ENCODE measurements at places on chromosomes 13 and 19. TPM values are rescaled to one million over a fixed set of nuclear protein-coding genes. Genes with fewer than 3 reads are reported as not detected.

The ZSCAN4 gene
- not detected for total RNA-seq

The PRR22 gene
- 0.22 TPM for total RNA-seq

The ATP8A2 gene
- total RNA-seq, result 0.22 TPM

The GJB2 gene
- not detected for total RNA-seq

The KIR3DL1 gene
- not detected for total RNA-seq

The RGS9BP gene
- total RNA-seq, result 0.22 TPM

The KCNRG gene
- 3.0 TPM for total RNA-seq

The C19orf33 gene
- not detected for total RNA-seq

The ZNF491 gene
- total RNA-seq, result 3.4 TPM

The OLFM2 gene
- total RNA-seq, result 0.11 TPM

The ZNF468 gene
- 29.2 TPM for total RNA-seq
